ENCODE measurements at places on chromosomes 7 and 10.

DNA sequence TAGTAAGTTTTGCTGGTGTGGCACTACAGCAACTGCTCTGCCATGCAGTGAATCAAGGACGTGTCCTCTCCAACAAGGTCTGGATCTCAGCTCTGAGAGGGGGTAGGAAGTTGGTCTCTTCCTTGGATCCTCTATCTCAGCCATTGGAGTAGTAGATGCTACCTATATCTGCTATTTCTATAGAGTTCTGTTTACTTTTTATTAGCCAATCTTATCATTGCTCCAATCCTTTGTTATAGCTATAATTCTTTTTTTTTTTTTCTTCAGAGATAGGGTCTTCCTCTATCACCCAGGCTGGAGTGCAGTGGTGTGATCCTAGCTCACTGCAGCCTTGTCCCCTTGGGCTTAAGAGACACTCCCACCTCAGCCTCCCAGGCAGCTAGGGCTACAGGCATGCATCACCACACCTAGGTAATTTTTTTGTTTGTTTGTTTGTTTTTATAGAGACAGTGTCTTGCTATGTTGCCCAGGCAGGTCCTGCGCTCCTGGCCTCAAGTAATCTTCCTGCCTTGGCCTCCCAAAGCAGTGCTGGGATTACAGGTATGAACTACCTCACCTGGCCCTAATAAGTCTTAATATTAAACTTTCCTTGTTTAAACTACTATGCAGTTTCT lies 155.2 kb upstream of the ASAH2 start:
- no peak for DNase-seq

GRCh38 chr7:2882111-2882510 lies 38.0 kb upstream of the GNA12 start:
- DNase-seq = no peak

GRCh38 chr7:148598351-148598750 lies 7.8 kb downstream of the C7orf33 start:
- no peak for DNase-seq

DNA sequence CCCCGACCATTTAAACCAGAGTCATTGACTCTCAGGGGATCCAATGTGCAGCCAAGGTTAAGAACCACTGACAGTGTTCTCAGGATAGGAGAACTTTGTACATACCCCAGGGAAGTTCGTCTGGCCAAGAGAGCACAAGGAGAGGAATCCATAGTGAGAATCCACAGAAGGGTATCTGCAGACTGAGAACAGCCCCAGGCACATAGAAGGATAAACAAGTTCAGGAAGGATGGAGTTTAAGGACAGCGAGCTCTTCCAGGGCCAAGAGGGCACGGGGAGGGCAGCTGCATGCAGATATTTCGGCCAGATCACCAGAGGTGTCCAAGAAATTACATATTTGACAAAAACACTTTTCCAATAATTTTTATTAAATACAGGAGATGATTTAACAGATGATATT lies 16.4 kb downstream of the BLNK start:
- no peak for DNase-seq

DNA sequence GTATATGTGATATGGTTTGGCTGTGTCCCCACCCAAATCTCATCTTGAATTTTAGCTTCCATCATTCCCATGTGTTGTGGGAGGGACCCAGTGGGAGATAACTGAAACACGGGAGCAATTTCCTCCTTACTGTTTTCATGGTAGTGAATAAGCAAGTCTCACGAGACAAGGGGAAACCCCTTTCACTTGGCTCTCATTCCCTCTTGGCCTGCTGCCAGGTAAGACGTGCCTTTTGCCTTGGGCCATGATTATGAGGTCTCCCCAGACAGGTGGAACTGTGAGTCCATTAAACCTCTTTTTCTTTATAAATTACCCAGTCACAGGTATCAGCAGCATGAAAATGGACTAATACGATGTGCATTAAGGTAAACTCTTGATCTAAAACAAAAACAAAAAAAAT lies 357.1 kb upstream of the AOAH start:
- DNase-seq = no peak

DNA sequence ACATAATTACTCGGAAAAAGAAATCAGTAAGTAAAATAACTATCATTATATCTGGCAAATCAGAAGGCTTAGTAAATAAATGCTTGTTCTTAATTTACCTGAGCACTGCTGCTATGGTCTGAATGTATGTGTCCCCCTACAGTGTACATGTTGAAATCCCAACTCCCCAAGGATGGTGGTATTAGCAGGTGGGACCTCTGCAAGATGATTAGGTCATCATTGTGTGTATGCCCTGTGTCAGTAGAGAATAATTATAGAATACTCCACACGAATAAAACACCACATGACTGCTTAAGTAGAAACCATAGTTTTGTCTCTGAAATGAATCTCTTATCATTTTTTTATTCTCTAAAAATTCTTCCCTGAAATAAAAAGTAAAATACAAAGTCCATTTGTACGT lies 101.6 kb downstream of the RNF133 start:
- DNase-seq = no peak

GRCh38 chr10:81414038-81414437 lies 461.0 kb upstream of the NRG3 start:
- no peak for DNase-seq

- no peak for DNase-seq
Observed at GRCh38 chr10:61411706-61412105, 41.5 kb downstream of the TMEM26 start.

DNA sequence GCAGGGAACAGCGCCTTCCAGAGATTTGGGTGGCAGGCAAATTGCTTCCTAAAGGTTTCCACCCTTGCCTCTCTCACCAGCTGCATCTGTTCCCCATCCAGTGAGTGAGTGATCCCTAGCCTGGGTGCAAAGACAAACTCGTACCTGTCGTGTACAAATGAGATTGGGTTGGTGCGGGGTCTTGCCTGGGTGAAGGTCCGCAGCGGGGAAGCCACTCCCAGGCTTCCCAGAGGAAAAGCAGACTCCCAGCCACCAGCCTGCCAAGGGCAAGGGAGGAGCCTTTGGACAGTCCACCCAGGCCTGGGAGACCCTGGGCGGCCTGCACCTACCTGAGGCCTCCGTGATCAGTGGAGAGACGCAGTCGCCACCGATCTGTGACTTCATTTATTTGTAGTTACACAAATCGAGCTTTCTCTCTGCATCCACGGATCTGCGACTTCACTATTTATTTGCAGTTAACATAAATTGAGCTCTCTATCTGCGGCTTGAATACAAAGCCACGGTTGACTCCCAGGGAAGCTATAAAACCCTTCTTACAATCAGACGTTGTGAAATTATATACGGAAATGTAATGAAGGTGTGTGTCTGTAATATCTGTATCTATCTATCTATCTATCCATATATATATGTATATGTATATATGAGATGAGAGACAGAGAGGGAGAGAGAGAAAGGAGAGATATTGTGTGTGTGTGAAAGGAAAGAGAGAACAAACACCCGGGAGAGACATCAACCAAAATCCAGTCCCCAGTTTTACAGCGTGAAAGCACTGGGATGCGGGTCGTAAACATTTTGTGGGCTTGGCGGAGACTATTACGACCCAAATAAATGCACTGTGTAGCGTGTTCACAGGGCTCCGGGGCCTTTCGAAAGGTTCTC lies 3.0 kb upstream of the HOXA7 start:
- DNase-seq = no peak

DNA sequence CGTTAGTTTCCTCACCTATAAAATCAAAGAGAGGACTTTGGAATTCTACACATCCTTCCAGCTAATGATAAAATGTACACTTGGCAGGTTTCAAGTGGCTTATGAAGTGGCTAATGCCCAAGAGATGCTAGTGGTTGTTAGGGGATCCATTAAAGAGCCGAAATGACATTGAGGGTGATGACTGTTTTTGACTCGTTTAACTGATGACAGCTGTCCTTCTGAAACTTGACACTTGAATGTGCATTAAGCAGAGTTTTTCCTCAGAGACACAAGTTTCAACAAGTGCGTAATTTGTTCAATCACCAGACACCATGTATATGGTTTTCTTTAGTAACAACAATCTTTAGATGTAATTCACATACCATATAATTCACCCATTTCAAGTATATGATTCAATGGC lies 1.6 kb upstream of the PRF1 start:
- no peak for DNase-seq

- DNase-seq = no peak
Observed at GRCh38 chr7:33965183-33965744, 59.9 kb downstream of the BMPER start.

DNA sequence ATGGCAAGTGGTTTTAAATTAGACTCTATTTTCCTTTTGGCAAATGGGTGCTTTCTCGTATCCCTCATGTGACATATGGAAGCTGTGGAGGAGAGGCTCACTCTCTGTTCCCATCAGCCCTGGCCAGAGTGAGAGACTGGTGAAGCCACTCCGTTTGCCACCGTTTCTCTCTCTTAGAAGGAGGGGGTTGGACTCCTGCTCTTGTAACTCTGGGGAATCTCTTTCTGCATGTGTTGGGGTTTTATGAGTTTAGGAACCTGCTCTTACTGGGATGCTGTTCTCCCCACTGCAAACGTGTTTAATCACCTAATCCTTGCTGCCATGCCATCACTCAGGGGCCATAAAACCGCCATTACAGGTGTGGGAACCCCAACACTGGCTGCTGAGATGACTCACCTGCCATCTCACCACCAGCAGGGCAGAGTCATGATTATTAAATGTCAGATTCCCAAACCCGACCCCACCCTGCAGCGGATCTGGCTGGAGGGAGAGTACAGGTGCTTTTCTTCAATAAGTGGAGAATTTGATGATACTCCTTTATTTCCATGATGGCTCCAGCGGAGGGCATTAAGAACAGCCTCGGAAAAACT lies 103.2 kb downstream of the ADCY1 start:
- no peak for DNase-seq

DNA sequence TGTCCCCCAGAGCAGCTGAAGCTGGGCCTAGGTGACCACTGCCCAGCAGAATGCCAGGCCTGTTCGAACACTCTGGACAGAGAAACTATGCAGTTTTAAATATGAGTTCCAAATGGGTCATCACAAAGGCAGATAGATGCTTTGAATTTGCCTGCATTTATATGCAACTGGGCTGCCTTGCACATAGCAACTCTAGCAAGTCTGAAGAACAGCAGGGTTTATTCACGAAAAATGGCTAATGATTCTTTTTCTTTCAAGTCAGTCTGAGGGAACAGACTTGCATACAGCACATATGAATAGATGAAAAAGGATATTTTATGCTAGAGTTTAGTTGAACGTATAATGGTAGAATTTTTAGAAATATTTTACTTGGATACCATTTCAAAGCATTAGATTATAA lies 68.5 kb downstream of the SLC35B4 start:
- DNase-seq = no peak

- DNase-seq = no peak
Observed at GRCh38 chr10:59060852-59061251, 115.6 kb upstream of the PHYHIPL start.

DNA sequence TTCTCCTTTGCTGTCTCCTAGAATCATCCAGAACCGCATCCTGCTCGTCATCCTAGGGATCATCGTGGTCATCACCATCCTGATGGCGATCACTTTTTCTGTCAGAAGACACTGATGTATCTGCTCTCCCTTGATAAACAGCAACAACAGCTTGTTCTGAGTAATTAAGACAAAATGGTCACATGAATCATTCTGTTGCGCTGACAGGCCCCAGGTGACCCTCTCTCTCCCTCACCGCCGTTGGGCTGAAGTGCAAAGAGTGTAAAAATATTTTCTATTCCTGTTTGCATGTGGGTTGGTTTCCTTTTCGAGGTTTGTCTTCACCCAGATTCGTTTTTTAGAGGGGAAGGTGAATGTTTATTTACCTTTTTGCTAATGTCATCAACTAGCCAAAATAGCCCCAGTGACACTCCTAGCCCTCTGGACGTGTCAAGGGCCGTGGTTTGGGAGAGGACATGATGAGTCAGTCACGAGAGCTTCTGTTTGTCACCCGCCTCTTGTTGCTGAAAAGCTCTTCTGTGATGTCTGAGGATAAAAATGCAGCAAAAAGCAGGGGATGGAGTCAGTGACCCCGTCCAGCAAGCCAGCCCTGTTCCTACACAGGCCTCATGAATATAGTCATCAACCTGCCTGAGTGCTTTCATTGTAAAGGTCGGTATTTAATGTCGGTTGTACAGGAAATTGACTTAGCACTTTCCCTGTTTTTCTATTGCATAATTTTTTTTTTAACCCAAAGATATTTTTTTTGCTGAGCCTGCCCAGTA lies 134.6 kb upstream of the TCF7L2 start:
- no peak for DNase-seq

All from lower lobe of right lung (tissue), 2 donors.